ENCODE measurements at places on chromosomes 1 and 21.

GRCh38 chr1:158818975-158819431, 12.1 kb upstream of the MNDA start:
- no peak for DNase-seq

GRCh38 chr1:1244192-1244811, 2.2 kb downstream of the C1QTNF12 start:
- DNase-seq: no peak

- DNase-seq: no peak
Observed at GRCh38 chr1:221868593-221869303, 126.9 kb upstream of the DUSP10 start.

DNA sequence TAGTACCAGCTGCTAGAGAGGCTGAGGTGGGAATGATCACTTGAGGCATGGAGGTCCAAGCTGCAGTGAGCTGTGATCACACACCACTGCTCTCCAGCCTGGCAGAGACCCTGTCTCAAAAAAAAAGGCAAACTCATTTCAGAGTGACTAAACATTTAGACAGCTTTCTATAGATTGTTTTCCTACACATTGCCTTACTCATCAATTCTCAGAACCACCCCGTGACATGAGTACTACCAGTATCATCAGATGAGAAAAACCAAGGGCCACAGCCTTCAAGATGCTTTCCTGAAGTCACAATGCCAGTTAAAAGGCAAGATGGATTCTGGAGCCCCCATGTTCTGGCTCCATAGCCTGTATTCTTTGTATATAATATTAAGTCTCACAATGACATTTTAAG, 22.4 kb upstream of the SMPDL3B start:
- DNase-seq: peak; percentile 25

DNA sequence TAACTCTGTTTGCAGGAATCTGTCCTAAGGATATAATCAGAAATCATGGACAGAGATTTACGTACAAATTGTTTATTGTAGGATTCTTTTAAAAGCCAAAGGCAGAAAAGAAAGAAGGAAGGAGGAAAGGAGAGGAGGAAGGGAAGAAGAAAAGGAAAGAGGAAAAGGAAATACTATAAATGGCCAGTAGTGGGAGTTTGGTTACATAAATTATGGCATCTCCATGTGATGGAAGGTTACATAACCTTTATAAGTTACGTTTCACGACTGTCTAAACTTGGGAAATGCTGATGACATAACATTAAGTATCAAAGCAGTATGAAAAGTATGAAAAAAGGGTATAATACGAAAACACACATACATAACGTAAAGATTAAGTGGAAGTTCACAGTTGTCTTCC, 39.0 kb downstream of the SMYD2 start:
- no peak for DNase-seq

GRCh38 chr1:6273380-6273891, 12.5 kb upstream of the GPR153 start:
- no peak for DNase-seq

DNA sequence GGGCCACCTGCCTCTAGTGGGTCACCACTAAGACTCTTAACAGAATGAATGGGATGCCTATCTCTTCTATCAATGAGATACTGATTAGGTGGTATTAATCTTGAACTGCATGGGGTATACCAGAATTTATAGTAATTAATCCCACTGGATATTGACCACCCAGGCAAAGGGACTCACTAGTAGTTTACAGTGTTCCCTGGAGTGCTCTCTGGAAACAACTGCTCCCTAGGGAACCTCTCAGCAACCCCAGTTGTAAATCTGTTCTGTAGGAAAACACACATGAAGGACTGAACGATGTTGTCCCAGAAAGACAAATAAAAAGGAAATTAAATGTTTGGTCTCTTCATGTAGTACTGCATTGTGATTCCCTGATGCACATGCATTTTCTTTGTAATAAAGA, 430.5 kb downstream of the HLX start:
- no peak for DNase-seq

DNA sequence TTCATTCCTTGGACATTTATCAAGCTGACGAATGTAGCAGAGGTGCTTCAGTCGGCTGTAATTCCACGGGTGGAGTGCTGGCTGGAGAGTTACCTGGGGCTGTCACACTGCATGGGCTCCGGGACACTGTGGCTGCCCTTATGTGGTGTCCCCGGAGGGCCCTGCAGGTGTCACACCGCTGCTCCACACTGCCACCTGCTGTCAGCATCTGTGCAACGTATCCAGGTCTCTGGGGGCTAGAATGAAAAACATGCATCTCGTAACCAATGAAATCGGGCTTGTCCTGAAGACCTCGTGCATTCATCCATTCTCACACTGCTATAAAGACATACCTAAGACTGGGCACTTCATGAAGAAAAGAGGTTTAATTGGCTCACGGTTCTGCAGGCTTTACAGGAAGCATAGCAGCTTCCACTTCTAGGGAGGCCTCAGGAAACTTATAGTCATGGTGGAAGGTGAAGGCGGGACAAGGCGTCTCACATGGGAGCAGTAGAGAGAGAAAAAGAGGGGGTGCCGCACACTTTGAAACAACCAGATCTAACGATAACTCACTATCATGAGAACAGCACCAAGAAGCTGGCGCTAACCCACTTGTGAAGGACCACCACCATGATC, 46.7 kb upstream of the PCBP3 start:
- DNase-seq: peak; percentile 82

- DNase-seq: no peak
Observed at GRCh38 chr1:160214481-160215140, 9.4 kb downstream of the PEA15 start.

DNA sequence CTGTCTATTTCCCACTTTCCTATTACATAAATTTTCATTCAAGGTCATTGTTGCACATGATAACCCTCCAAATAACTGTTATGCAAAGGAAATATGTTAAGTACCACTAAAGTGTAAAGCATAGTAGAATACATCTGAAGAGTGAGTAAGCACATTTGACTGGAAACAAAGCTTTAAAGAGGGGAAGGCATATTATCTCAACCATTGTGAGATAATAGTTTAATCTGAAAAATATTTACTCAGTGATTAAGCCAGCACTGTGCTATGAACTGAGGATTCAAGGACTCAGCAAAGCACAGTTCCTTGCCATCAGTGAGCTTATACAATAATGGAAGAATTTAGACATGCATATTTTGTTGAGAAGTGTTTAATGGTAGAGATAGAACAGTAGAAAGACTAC, 127.4 kb downstream of the HMCN1 start:
- no peak for DNase-seq

DNA sequence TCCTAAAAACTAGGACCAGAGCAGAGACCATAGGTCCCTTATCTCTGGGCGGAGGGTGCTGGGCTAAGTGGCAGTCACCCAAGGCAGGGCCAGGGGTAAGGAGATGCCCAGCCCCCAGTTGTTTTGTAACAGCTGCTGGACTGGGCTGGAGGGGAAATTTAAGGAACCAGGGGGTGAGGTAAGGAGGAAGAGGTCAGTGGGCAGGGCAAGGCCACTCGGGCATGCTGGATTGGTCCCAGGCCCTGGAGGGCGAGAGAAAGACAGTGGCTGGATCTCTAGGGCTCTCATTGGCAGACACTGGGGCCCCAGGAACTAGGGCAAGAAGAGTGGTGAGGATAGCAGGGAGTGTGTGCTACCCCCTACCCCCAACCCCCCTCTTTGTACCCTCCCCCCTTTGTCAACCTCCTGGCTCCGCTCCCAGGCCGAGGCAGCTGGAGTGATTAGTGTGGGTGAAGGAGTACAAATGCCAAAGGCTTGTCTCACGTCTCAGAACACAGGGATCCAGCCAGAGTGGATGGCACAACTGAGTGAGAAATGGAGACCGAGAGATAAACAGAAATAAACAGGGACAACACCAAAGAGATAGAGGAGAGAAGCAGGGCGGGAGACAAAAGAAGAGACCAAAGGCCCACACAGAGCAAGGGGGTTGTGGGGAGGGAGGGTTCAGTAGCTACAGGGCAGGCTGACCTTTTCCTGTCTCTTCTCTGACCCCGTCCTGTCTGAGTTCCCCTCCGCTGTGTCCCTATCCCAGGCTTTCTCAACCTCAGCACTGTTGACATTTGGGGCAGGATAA, 20.5 kb upstream of the THRAP3 start:
- DNase-seq: no peak

GRCh38 chr1:172531412-172532182, 1.4 kb upstream of the SUCO start:
- no peak for DNase-seq

GRCh38 chr21:43956019-43956669, 56.0 kb upstream of the TRAPPC10 start:
- no peak for DNase-seq

DNA sequence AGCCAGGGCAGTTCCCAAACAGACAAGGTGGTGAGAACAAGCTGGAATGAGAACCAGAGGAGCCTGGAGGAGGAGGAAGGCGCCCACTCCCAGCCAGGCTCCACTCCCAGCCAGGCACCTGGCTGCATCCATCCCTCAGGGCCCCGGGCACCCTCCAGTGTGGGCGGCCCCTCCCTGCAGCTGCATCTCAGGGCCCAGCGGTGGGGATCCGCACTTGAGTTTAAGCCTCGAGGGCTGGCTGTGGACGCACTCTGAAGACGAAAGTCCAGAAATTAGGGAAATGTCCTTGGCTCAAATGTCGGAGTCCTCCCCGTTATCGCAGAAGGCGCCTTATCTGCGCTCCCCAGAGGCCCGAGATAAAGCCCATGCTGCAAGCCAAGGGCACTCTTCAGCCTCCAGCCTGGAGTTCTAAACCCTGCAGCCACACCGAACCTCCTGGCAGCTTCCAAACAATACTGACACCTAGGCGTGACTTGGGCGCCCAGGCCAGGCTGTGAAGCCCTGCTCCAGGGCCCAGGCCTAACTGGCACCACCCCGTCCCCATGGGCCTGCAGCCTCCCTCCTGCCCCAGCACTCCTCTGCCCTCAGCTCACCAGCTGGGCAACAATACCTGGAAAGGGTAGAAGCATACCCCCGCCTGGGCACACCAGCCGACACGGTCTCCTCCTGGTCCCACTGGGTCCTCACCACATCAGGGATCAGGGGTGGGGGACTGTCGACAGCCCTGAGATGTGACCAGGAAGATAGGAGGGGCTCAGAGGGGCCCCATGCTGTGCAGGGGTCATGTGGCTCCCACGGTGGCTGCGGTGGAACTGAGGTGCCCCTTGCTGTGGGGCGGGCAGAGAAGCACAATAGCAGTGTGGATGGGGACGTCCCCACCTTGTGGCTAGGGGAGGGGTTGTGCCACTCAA, 184.8 kb upstream of the VAMP3 start:
- DNase-seq: no peak

DNA sequence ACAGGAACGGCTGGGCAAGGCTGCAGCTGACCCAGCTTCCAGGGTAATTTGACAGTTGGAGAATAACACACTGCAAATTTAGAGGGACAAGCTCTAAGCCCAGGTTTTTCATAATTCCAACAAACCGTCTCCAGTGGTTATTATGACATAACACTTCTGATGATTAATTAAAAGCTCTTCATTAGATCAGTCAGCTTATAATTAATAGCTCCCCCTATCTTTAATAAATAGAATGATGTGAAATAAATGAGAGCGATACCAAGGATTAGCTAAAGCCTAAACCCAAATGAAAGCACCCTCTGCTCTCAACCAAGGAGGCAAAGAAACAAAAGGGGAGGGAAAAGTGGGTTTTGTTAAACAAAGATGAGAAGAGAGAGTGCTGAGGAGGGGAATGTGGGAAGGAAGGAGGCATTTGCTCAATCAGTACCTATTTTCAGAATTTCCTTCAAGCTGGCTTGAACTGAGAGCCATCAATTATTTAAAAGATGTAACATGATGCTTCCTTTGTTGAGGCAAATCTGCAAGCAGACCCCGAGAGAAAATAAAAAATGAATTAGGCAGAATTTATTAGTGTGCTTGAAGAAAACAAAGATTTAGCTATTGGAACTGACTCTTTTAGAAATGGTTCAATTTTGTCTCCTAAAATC, 221.8 kb upstream of the ESRRG start:
- no peak for DNase-seq

- no peak for DNase-seq
Observed at GRCh38 chr1:161223805-161224694, 622 bp upstream of the APOA2 start.

DNA sequence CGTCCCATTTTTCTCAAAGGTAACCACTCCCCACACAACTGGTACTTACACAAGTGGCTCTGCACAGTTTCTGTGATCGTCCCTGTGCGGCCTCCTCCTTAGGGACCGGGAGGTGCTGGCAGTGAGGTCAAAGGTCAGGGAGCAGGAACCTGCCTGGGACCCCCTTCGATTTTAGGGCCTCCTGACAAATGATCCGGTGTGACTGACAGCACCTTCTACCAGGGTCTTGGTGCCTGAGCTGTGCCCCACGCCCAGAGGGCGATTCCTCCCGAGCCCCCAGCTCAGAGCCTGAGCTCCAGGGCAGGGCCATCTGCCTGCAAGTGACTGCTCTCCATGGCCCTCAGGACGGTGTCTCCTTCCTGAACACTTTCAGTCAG, 11.8 kb upstream of the TMEM240 start:
- DNase-seq: no peak

DNA sequence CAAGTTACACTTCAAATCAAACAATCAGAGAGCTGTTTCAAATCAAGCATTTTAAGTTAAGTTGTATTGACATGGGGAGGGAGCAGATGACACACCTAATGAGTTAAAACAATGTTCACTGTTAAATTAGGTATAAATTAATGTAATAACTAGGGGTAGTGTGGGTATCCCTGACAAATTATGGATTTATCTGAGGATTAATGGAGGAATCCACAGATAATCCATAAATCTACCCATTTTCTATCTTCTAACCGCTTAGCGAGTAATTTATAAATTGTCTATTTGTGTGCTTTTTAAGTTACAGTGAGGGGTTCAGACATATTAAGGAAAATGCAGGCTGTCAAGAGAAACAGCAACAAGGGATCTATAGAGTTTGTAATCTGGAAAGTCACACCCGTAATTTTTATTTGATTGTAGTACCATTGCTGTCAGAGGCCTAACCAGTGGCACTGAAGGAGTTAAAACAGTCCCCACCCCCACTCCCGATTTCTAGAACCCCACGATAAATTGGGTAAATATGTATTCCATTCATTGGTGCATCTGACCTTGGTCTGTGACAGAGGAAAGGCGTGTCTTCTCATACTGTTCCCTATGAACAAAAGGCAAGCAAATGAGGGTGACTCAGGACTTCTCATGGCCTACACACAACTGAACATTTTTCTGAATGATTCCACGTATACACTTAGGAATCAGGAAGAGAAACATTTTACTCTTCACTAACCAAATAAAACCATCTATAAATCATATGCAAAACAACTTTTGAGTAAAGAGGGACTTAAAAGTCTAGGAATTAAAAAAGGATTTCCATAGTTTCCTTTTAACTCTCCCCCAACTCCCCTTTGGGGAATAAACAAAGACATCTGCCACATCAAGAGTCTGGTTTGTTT, 7.4 kb downstream of the IRF2BP2 start:
- no peak for DNase-seq

GRCh38 chr1:202687798-202688197, 22.5 kb downstream of the SYT2 start:
- DNase-seq: no peak

DNA sequence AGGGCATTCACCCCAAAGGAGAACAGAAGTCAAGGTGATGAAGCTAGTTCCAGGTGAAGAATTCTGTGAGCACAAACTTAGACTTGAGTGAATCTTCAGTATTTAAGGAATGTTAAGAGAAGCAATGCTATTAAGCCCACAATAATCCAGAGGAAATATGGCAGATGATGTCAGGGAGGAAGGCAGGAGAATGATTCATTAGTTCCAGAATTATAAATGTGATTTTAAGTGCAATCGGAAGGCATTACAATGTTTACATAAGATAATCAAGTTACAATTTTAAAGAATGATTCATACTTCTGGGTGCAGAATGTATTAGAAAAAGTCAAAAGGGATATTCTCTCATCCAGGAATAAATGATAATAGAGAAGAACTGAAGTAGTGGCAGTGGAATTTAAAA, 545.2 kb upstream of the BRINP3 start:
- no peak for DNase-seq

- DNase-seq: no peak
Observed at GRCh38 chr21:35854281-35854680, 206.0 kb downstream of the SETD4 start.

Measured in CD4-positive, alpha-beta T cell treated with Interleukin-15 for 4 hours (primary cell).